Ammon's horn (tissue), 1 donor: ENCODE measurements at places on chromosomes 3 and 15.

DNA sequence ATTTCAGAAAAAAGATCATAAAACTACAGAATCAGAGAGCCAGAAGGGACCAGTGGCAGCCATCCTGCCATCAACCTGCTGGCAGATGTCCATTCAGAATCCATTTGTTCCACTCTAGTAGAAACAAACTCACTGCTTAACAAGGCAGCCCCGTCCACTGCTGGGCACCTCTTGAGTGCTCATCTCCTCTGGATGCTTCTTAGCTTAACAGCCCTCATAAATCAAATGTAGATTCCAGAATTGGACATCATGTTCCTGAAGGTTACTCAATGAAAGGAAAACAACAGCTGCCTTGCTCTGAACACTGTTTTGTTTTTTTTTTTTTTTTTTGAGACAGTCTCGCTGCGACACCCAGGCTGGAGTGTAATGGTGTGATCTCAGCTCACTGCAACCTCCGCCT is 37.3 kb downstream of the ABCC5 start:
- DNase-seq, result peak; percentile 34

- no peak for DNase-seq
These were observed 4.3 kb downstream of the CP start for GRCh38 chr3:149217347-149217746.

DNA sequence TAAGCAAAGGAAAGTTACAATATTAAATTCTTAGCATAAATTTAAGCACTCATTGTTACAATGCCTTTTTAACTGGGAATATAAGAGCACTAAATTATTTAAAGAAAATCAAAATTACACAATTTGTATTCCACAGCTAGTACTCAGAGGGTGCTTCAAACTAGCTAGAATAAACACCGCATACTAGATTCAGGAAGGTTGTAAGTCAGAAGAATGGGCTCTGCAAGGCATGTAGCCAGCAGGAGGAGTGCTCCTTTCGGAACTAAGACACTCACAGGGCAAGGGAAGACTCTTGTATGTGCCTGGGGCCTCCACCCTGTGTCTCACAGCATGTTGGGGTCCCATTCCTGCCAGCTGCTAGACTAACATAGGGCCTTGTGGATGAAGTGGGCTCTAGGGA is 327.7 kb upstream of the ALCAM start:
- no peak for DNase-seq

DNA sequence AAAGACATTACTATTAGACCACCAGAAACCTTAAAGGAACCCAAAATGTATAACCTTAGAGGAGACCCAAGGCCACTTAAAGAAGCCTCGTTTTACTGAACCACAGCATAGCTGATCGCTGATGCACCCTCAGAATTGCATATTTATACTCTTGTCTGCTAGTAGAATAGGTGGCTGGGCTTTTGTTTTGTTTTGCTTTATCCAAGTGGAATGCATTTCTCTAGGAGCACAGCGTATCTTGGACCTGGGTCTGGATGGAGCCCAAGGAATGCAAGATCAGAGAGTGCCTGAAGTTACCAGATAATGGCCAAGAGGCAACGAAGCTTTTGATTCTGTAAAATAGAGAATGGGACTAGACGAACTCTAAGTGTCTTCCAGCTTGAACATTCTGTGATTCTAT is 129.2 kb upstream of the COL8A1 start:
- DNase-seq, result no peak

- DNase-seq, result no peak
These were observed 214.2 kb downstream of the ERC2 start for GRCh38 chr3:56253941-56254665.

DNA sequence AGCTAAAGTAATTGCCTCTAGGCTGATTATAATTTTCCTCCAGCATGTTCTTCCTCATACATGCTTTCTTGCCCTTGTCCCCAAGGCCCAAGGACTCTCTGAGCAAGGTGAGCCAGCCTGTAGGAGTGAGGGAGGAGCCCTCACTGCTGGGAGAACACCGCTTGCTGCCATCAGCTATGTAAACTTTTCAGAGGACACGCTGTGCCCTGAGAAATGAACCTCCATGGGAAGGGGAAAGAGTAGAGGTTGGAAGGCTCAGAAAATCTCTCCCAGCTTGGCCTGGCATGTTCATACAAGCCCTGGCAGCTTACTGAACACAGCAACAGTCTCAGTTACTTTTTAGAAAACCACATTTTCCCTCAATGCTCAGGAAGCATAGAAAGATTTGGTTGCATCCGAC is 103.0 kb upstream of the SLC24A5 start:
- DNase-seq, result no peak

GRCh38 chr15:95872366-95872771 is 458.1 kb upstream of the NR2F2 start:
- DNase-seq, result no peak

- no peak for DNase-seq
These were observed 82.4 kb downstream of the PLSCR2 start for GRCh38 chr3:146386936-146387335.

GRCh38 chr3:134636406-134636805 is 14.4 kb downstream of the KY start:
- no peak for DNase-seq

- DNase-seq, result no peak
These were observed 43.9 kb downstream of the LYZL4 start for GRCh38 chr3:42366550-42366949.

DNA sequence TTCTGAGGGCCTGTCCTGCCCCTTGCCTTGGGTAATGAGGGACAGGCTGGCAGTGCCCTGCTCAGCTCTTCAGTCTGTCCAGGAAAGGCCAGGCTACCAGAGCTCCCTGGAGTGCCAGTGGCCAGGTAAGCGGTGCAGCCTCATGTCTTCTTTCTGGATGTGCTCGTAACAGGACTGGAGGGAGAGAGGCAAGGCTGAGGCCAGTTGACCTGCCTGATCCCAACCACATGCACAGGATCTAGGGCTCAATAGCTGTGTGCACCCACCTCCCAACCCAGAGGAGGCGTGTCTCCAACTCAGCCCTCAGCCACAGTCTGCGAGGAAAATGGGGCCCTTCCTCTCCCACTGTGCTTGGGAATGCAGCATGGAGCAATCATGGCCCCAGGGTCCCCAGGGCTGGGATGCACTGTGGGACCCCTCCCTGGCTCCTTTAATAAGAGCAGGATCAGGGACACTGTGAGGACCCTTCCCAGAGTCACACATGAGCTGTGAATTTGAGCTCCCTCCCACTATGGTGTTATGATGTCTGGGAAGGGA is 22.5 kb downstream of the ALS2CL start:
- DNase-seq, result no peak

- DNase-seq, result no peak
These were observed 37.2 kb downstream of the DET1 start for GRCh38 chr15:88509321-88509720.

DNA sequence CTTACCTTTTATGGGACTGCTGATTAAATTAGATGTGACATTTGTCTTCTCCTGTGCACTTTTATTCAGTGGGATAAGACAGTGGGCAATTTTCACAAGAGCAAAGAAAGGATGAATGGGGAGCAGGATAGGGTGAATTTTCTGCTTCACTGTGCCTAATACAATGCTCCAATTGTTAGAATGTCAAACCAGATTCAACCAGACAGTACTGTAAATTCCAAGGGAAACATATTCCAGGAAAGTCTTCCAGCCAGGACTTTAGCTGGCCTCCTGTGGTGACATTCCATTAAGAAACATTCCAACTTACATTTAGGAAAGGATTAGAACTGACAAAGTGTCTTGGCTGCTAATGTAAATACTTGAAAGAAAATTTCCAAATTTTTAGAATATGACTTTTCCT is 100.1 kb upstream of the PROK2 start:
- DNase-seq, result no peak

DNA sequence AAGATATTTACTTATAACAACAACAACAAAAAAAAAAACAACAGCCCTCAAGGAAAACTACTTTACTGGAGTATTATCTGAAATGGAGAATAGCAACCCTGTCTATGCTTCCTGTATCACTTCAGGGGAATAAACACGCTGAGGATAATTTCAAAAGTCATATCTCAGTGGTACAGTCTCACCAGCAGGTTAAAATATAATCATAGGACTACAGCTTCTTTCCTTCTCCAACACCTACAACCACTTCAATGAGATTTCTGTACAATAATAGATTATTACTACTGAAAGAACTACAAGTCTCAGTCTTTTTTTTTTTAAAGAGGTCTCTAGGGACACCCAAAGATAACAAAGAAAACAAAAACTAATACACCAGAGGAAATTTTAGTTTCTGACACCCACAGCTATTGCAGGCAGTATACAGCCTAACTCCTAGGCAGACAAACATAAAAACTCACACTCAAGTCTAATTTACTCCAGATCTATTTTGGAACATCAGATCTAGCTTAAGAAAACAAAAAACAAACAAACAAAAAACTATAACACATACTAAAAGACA is 268.2 kb downstream of the BCHE start:
- DNase-seq, result no peak

GRCh38 chr15:67227846-67228245 is 26.6 kb downstream of the AAGAB start:
- no peak for DNase-seq

DNA sequence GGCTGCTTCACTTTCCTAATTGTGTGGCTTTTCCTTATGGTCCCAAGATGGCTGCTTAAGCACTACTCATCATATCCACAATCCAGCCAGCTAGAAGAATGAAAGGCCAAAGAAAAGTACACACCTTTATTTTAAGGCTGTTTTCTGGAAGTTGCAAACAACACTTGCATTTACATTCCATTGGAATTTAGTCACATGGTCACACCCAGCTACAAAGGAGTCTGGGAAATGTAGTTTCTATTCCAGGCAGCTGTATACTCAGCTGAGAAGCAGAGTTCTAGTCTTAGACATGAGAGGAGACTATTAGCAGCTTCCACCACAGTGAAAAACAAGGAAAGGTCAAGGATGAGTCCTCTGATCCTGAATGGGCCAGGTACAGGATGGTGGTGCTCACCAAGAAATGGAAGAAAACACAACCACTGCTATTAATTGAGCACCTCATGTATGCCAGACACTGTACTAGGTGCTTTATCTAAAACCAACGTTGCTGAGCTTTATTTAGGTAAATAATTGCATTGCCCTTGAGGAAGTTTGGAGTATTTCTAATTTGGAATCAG is 28.0 kb upstream of the ATG7 start:
- DNase-seq, result no peak

DNA sequence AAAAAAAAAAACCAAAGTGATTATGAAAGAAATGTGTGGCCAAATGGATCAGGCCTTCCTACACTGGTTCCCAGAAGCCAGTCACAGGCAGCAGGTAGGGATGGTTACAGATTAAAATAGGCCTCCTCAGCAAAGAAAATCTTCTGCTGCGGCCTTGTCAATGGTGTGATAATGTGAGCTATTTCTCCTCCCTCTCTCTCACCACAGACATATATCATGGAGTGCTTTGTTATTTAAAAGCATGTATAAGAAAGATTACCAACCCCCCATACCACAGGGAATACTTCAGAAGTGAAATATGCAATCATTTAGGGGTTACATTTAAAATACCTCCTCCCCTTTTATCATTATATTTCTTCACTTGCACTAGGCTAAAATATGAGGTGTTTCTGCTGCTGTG is 32.2 kb upstream of the LRTM1 start:
- no peak for DNase-seq

DNA sequence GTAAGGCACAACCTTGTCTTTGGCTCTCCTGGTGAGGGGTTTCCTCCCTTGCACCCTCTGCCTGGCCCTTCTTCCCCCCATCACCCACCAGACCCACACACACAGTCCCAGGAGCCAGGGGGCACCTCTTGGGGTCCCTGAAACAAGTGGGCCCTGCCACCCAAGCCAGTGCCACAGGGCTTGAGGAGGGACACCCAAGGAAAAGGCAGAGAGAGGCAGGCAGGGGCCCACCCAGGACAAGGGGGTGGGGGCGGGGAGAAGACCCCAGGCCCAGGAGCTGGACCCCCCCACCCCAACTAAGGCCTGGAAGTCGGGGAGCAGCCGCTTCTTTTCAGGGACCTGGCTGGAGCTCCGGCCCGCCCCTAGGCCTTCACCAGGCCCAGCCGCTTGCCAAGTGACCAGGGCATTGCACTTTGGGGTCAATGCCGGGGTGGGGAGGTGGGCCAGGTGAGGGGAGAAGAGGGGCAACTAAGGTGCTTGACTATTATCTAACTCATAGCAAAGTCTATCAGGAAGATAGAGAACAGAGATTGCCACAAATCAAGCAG is 88.9 kb downstream of the KCNMB2 start:
- no peak for DNase-seq

DNA sequence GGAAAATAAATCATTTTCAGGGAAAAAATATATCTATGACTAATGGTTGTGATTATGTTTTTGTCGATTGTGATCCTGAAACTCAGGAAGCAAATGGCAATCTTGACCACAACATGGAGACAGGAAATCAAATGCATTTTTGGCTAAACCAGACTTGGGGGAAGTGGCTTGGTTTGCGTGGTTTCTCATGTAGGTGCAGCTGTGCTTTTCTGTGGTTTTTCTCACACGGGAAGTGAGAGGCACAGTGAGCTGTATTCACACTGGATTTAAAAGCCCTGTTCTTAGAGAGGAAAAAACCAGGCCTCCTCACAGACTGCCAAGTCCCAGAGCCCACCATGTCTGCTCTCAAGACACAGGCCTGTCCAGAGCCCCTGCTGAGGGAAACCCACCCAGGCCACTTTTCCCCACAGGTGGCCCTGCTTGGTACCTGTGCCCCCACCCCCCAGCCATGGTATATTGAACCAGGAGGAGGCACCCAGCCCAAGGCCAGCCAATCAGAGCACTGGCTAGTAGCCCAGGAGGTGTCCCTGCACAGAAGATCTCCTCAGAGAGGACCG is 46.1 kb downstream of the BTD start:
- DNase-seq, result no peak

DNA sequence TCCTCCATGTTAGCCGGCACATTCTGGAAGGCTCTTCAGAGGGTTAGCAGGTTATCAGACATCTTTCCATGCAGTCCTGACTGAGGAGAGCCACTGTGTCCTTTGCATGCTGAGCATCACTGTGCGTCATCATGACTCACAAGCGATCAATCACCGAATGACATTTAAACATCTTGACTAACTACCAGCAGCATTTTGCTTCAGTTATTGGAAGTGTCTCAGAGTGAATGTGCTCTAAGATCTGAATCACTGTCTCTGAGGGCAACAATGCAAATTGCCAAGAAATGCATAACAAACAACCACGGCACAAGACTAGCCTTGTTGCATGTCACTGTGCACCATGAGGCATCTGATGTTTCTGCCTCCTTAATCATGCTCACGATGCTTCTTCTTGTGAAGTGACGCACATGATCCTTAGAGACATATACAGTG is 18.3 kb upstream of the ATP8B4 start:
- DNase-seq, result no peak
